T-helper 1 cell treated with Interleukin-12 subunit alpha and Interleukin-12 subunit beta and Interleukin-4 antibody, amounts not matched to agents 30 ng/mL and 1 ng/mL, for 36 hours (primary cell): ENCODE measurements at places on chromosomes 13 and 19. TPM values are rescaled to one million over a fixed set of nuclear protein-coding genes. Genes with fewer than 3 reads are reported as not detected.

Gene HS6ST3
- not detected in 2 replicates for total RNA-seq

Gene KIR3DL2
- total RNA-seq: 0.80 and 0.96 TPM in 2 replicates

Gene FOXA3
- total RNA-seq: not detected in 2 replicates

Gene MISP
- total RNA-seq: not detected in 2 replicates

Gene C2CD4C
- 0.12 TPM in 1 of 2 replicates, not detected in the other for total RNA-seq

Gene PLIN5
- total RNA-seq: not detected in 2 replicates

Gene ADAMTS10
- total RNA-seq: 9.9 and 10.1 TPM in 2 replicates

Gene PCCA
- total RNA-seq: 14.8 and 15.7 TPM in 2 replicates

Gene RGL3
- total RNA-seq: not detected in 2 replicates

Gene ANKLE1
- total RNA-seq: 3.7 and 4.5 TPM in 2 replicates

Gene CCNA1
- total RNA-seq: 3.3 and 3.8 TPM in 2 replicates

Gene SGCG
- total RNA-seq: not detected in 2 replicates

Gene FAAP24
- 6.0 and 7.0 TPM in 2 replicates for total RNA-seq

Gene FCAR
- not detected in 2 replicates for total RNA-seq

Gene SLC25A42
- 13.6 and 16.1 TPM in 2 replicates for total RNA-seq

Gene ZNF808
- total RNA-seq: 27.4 and 28.2 TPM in 2 replicates

Gene ZNF296
- total RNA-seq: 1.8 and 2.3 TPM in 2 replicates

Gene C13orf46
- total RNA-seq: 6.5 and 6.6 TPM in 2 replicates

Gene ZNF793
- 0.88 and 1.4 TPM in 2 replicates for total RNA-seq

Gene DIRAS1
- not detected in 2 replicates for total RNA-seq

Gene PLIN4
- total RNA-seq: not detected in 2 replicates

Gene PLA2G4C
- 24.9 and 31.0 TPM in 2 replicates for total RNA-seq

Gene PCID2
- total RNA-seq: 62.7 and 71.4 TPM in 2 replicates
